ENCODE measurements at places on chromosomes 2 and 18.
A peak's percentile ranks its signal among the peaks of the same experiment; 100 is the strongest.

DNA sequence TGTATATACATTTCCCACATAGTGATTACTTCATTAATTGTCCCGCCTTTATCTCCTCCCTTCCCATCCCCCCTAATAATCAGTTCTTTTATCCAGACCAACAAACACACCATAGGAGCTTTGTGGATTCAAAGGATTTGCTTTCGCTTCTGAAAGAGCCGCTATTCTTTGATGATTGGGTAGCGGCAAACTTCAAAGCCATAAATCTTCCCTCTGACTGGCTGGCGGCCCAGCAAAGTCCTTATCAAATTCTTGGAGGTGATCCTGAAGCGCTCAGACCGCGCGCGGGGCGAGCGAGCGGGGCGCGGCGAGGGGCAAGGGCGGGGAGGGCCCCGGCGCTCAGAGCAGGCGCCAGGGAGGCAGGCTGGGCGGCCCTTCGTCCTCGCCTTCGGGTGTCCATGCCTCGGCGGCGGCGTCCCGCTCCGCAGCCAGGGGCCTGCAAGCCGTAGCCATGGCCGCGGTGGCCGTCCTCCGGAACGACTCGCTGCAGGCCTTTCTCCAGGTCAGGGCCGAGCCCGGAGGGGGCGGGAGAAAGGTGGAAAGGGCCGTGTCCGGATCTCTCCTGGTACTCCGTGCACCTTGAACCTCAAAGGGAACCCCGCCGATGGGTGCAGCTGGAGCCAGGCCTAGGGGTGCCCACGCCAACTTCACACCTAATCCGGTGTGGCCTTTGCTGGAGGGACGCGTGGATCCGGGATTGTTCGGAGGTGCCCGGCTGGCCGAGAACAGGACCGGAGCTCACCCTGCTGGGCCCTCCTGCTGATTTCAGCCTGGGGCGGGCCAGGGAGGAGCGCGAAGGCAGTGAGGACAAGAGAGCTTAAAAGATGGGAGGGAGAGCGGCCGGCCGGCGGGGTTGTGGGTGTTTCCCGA, at the start of gene SP5:
Gene SP5, plus strand, starts transcription at position 276 of the 870 bp plus-strand sequence. Its CDS starts 176 bp downstream, at position 452.
- DNase-seq, result no peak

GRCh38 chr2:62524293-62524941, 18.4 kb upstream of the TMEM17 start:
- DNase-seq, result no peak

- DNase-seq, result no peak
Measured at GRCh38 chr2:157470321-157470720, 26.4 kb upstream of the CYTIP start.

GRCh38 chr2:204027091-204027490, 90.5 kb downstream of the ICOS start:
- no peak for DNase-seq

GRCh38 chr2:71551631-71551915, 98.2 kb downstream of the DYSF start:
- DNase-seq, result no peak

- peak; percentile 82 for DNase-seq
Measured at GRCh38 chr2:206981739-206982340, 42.5 kb downstream of the CPO start.

GRCh38 chr2:96164459-96165184, 19.4 kb upstream of the DUSP2 start:
- DNase-seq, result no peak

DNA sequence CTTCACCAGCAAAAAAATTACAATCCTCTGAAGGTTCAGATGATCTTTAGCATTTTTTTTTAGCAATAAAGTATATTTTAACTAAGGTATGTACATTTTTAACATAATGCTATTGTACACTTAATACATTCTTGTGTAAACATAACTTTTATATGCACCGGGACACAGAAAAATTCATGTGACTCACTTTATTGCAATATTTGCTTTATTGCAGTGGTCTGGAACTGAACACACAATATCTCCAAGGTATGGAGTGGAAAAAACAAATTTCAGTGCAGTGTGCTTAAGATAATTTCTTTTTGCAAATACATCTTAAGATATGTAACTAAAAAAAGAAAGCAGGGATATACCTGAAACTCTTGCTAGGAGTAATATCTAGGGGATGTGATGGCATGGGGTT, 5.1 kb upstream of the TWSG1 start:
- DNase-seq, result no peak

DNA sequence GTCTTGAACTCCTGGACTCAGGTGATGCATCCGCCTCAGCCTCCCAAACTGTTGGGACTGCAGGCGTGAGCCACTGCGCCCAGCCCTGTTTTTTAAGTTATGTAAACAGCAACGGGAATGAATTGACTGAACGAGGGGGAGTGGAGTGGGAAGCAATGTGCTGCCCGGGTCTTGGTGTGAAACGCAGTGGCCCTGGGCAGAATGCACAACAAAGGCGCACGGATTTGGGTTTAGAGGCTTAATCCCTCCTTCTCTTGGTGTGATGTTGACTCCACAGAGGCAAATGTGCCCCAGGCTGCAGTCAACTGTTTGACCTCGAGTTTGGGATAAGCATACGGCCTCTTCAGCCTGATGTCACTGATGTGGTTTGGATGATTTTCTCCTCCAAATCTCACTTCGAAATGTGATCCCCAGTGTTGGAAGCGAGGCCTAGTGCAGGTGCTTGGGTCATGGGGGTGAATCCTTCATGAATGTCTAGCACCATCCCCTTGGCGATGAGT, 97.4 kb downstream of the AGAP1 start:
- DNase-seq, result no peak

GRCh38 chr2:111897924-111898702, at the start of gene MERTK:
TSS of gene MERTK (plus strand) at chr2:111898607. CDS start at chr2:111898736, 129 bp downstream.
- peak; percentile 96 for DNase-seq

GRCh38 chr2:199679883-199680282, 171.1 kb downstream of the FTCDNL1 start:
- DNase-seq, result no peak

DNA sequence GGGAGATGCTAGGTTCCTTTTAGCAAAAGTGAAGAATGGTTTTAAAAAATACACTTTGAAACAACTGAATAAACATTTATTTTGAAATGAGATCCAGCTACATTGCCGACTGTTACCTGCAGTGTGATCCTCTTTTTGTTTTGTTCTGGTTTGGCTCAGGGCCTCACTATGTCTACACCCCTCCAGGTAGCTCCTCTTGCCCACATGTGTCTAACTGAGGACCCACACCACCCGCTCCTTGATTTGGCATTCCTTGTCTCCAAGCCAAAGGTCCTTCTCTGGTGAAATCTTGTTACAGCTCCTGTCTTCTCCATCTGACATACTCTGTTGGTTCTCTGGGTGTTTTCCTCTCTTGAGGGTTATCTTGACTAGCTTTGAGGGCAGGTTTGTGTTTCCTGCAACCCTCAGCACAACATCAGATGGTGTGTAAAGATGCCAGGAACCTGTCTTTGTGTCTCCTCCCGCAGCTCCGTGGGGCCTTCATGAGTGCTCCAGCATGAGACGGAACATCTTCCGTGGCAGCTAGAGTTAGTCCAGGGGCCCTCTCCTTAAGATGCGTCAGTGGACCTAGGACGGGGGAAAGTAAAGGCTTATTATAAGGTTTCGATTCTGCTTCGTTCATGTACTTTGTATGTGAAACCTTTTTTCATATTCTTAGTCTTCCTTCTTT, 32.1 kb downstream of the MAP4K4 start:
- DNase-seq, result no peak

- DNase-seq, result no peak
Measured at GRCh38 chr2:238091436-238092060, 8.6 kb upstream of the ESPNL start.

DNA sequence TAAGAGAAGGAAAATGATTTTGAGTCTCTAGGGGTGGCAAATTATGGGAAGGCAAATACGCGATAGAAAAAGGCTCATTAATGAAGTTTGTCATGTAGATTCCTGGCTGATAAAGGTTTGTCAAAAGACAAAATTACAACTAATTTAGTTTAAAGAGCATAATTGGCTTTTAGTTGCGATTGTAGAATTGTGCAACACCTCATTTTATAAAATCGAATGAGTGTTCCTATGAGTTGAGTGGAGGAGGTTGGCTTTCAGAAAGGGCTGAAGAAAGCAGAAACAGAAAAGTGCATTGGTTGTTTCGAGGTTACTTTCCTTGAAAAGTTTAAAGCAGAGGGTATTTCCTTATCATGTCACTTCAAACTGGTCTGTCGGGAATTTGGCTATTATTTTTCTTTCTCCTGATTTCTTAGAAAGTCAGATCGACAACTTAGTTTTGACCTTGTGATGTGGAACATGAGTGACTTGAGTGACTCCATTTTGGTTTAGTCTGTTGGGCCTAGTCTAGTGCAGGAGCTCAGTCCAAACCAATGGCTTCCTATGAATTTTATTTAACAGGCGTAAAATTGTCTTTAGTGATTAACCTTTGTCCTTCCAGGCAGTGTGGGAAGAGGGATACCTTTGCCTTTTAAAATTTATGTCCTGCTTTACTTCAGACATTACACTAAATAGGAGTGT, 2.2 kb upstream of the PCYOX1 start:
- DNase-seq, result no peak

- DNase-seq, result no peak
Measured at GRCh38 chr18:74204526-74205152, 56.3 kb downstream of the TIMM21 start.

Measured in femur (tissue), 1 donor.